CD4-positive, alpha-beta T cell treated with Interleukin-4 for 4 hours (primary cell): ENCODE measurements at places on chromosomes 4 and X.

DNA sequence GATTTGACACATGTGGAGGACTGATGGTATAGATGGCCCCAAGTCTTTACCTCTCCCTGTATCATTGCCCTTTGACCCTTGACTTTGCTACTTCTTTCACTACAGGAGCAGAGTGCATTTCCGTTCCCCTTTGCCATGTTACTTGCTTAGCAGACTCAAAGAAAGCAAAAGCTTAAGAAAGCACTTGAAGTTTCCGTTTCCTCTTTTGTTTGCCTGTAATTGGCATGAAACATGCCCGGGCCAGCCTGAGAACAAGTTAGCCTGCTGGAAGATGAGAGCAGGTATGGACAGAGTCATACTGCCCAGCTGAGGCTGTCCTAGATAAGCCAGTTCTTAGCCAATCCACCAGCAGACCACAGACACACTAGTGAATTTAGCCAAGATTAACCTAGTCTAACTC, 206.0 kb downstream of the BCOR start:
- DNase-seq = no peak

GRCh38 chr4:64814616-64815015, 405.4 kb upstream of the TECRL start:
- DNase-seq = no peak

DNA sequence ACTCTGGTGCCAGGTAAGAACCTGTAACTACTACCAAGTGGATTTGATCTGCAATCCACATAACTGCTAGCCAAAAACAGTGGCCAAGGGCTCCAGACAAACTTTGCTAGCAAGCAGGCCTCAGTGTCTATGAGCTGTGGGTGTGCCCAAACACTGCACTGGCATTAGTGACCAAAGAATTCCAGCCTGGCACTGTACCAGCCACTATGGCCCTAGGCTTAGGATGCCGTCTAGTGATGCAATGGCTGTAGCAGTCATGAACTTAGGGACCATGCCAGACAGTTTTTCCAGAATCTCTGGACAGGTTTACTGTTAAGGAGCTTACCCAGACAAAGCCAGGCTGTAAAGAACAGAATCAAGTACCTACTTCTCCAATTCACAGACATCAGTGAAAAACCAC, 33.7 kb upstream of the PRR27 start:
- no peak for DNase-seq

DNA sequence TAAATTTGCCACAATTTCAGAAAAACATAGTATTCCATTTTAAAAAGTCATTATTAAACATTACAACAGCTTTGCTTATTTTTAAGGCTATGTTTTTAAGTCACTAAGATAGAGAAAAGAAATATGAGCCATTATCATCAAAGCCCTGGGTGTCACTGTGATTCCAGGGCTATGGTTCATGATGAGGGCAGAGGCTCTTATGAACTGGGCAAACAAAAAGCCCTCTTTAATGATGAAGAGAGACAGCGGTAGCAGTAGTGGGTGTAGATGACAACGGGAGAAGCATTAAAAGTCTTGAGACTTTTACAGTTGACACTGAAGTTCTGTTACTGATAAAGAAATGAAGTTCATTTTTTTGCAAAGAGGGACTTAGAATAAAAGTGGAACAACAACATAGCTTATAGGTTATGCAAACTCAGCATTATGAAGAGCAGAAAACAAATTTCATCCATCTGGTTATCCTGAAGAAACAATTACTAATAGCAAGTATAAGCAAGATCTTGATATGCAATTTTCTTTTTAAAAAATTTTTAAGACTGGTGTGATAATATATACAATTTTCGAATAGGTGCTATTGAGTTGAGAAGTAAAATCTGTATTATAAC, 202.7 kb upstream of the ETNPPL start:
- DNase-seq = no peak
